ENCODE measurements at places on chromosomes 11 and 22.
A peak's percentile ranks its signal among the peaks of the same experiment; 100 is the strongest.

DNA sequence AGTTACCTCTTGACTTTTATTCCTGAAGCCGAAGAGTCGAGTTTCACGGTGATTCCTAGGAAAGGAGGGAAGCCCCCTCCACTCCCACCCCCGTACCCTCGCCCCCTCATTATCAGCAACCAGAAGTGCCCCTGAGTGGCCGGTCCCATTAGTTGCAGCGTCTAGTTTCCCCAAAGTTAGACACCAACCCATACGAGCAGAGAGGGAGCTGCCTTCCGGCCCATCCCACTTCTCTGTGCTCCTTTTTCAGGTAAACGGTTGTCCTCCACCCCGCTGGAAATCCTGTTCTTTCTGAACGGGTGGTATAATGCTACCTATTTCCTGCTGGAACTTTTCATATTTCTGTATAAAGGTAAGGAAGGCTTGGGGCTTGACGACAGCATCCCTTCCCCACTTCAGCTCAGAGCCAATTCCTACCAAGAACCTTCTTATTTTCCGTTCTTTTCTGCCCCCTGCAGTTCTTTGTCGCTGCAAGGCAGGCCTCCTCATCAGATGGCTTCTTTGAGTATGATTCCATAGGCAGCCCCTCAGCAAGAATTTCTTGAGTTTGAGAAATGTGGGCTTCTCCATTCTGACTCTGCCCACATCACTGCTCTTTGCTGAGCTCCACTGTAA, 701 bp downstream of the TMEM216 start:
- DNase-seq: peak; percentile 5

- no peak for DNase-seq
Measured at GRCh38 chr11:62129590-62130282, 5.9 kb downstream of the INCENP start.

DNA sequence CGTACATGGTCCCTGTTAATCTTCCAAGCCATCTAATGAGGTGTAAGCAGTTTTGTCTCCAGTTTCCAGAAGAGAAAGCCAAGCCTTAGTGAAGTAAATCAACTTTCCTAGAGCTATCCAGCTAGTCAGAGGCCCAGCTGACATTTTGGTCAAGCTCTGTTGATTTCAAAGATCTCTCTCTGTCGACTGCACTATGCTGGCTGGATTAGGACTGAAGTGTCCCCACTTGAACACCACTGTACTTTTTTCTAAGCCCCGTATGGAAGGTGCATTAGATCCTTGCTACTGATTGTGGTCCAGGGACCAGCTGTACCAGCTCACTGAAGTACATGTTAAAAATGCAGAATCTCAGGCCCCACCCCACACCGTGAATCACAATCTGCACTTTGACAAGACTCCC, 176.5 kb upstream of the NAV2 start:
- DNase-seq: no peak

GRCh38 chr11:46991391-46991790, 54.8 kb downstream of the CSTPP1 start:
- no peak for DNase-seq

DNA sequence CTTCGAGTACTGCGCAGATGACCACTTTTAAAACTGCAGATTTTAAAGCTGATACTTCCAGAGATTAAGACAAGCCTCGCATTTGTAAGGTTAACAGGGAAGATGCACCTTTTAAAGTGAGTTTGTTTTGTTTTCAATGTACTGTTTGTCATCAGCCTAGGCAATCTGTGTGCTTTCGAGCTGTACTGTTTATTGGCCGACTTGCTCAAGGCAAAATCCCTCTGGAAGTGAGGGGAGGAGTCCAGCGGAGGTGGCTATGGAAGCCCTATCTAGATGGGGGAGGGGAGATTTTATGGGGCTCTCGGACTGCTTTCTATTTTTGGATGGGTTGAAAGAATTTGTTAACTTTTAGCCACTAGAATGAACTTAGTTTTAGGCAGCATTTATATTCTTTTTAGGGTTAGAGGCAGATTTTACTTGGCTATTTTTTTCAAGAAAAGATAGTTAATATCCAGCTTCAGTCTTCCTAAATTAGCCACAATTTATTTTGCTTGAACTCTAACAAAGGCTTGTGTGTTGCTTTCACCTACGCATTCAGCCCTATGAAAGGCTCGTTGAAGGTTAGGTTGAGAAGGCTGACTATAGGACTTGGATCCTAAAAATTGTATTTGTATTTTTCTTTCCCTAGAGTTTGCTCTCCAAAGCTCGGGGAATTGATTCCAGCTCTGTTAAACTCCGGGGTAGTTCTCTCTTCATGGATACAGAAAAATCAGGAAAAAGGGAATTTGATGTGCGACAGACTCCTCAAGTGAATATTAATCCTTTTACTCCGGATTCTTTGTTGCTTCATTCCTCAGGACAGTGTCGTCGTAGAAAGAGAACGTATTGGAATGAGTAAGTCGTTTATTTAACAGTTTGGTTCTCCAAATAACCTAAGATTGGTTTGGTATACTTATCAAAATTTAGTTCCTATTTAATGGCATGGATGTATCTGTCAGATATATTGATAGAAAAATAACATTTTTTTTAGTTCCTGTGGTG, 2.1 kb downstream of the WEE1 start:
- peak; percentile 1 for DNase-seq

GRCh38 chr11:62546244-62546928, at the start of gene AHNAK:
Gene AHNAK (minus strand): TSS chr11:62546806. CDS start chr11:62536098, 10,708 bp downstream.
- DNase-seq: peak; percentile 20

- no peak for DNase-seq
Measured at GRCh38 chr11:69433741-69434140, 47.7 kb upstream of the LINC01488 start.

DNA sequence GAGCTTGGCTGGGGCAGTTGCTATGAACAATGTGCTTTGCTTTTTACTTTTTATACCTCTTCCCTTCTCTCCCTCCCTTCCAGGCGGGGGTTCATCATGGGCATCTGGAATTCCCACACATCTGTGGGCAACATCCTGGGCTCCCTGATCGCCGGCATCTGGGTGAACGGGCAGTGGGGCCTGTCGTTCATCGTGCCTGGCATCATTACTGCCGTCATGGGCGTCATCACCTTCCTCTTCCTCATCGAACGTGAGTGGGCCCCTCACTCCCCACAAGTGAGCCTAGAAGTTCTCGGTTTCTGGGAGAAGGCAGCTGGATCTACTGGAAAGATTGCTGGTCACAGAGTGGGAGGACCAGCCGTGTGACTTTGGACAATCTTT, 17.4 kb downstream of the SLC37A2 start:
- DNase-seq: no peak

DNA sequence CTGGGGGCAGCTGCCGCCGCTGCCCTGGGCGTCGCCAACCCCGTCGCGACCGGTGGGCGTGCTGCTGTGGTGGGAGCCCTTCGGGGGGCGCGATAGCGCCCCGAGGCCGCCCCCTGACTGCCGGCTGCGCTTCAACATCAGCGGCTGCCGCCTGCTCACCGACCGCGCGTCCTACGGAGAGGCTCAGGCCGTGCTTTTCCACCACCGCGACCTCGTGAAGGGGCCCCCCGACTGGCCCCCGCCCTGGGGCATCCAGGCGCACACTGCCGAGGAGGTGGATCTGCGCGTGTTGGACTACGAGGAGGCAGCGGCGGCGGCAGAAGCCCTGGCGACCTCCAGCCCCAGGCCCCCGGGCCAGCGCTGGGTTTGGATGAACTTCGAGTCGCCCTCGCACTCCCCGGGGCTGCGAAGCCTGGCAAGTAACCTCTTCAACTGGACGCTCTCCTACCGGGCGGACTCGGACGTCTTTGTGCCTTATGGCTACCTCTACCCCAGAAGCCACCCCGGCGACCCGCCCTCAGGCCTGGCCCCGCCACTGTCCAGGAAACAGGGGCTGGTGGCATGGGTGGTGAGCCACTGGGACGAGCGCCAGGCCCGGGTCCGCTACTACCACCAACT, 1.0 kb downstream of the FUT4 start:
- DNase-seq: no peak

- DNase-seq: no peak
Measured at GRCh38 chr11:12044799-12045198, 36.4 kb upstream of the DKK3 start.

All from GF-D8 (cell line).